ENCODE measurements at places on chromosomes 4 and X.
A peak's percentile ranks its signal among the peaks of the same experiment; 100 is the strongest.

GRCh38 chrX:37781081-37781480 is 1.2 kb downstream of the CYBB start:
- H3K36me3 ChIP-seq = no peaks in the 10 kb centered on the region
- no peak overlapping the region for H3K27ac ChIP-seq
- no peak overlapping the region for H3K4me3 ChIP-seq

- no peak overlapping the region for H3K4me3 ChIP-seq
- no peaks in the 10 kb centered on the region for H3K36me3 ChIP-seq
- no peak overlapping the region for H3K27ac ChIP-seq
- no peaks in the 10 kb centered on the region for H3K4me1 ChIP-seq
- DNase-seq = no peak
Measured at GRCh38 chr4:62018537-62018936, 818.4 kb downstream of the ADGRL3 start.

DNA sequence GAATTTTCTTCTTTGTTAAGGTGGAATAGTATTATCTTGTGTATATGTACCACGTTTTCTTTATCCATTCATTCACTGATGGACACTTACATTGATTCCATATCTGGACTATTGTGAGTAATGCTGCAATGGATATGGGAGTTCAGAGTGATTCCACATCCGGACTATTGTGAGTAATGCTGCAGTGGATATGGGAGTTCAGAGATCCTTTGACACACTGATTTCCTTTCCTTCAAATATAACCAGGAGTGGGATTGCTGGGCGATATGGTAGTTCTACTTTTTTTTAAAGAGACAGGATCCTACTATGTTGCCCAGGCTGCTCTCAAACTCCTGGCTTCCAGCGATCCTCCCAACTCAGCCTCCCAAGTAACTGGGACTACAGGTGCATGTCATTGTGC is 12.1 kb downstream of the TMEM156 start:
- peaks cover 3% of the 10 kb centered on the region for H3K4me1 ChIP-seq
- no peak for DNase-seq
- H3K4me3 ChIP-seq = no peak overlapping the region
- no peaks in the 10 kb centered on the region for H3K27me3 ChIP-seq
- no peak overlapping the region for H3K27ac ChIP-seq
- peaks cover 65% of the 10 kb centered on the region for H3K36me3 ChIP-seq

DNA sequence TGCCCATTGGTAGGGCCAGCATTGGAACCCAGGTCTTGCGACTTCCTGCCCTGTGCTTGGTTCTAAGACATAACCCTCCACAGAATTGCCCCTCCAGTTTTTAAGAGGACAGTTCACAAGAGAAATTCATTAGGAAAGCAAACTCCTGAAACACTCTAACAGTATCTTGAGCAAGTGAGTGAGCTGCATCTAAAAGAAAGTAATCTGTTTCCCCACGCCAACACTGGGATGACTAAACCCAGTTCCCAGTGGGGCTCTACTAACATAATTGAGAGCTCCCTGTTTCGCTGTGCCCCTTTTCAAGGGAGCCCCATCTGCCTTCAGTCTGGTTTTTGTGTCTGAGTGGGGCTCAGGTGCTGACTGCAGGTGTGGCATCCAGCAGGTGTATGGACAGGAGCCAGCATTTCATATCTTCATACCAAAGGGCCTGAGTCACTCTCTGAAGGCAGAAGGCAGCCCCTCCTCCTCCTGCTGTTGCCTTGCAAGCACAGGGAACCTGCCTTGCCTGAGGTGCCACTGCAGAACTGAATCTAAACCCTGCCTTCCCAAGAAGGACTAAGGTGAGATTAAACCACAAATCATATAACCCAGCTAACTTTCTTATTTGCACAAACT is 8.0 kb downstream of the AMOT start:
- H3K36me3 ChIP-seq = no peaks in the 10 kb centered on the region
- H3K27me3 ChIP-seq = no peaks in the 10 kb centered on the region
- DNase-seq = no peak
- H3K4me1 ChIP-seq = no peaks in the 10 kb centered on the region

- H3K36me3 ChIP-seq = no peaks in the 10 kb centered on the region
- peak; percentile 35 for DNase-seq
- H3K27ac ChIP-seq = no peak overlapping the region
Measured at GRCh38 chr4:185011408-185011807, 6.9 kb upstream of the HELT start.

All from activated naive CD4-positive, alpha-beta T cell treated with anti-CD3 and anti-CD28 coated beads, Interleukin-2, amount 10 ng/mL, durations not matched to agents 7 days and 5 days (primary cell).